RWPE1 (cell line): ENCODE measurements at places on chromosomes 16 and 17.

DNA sequence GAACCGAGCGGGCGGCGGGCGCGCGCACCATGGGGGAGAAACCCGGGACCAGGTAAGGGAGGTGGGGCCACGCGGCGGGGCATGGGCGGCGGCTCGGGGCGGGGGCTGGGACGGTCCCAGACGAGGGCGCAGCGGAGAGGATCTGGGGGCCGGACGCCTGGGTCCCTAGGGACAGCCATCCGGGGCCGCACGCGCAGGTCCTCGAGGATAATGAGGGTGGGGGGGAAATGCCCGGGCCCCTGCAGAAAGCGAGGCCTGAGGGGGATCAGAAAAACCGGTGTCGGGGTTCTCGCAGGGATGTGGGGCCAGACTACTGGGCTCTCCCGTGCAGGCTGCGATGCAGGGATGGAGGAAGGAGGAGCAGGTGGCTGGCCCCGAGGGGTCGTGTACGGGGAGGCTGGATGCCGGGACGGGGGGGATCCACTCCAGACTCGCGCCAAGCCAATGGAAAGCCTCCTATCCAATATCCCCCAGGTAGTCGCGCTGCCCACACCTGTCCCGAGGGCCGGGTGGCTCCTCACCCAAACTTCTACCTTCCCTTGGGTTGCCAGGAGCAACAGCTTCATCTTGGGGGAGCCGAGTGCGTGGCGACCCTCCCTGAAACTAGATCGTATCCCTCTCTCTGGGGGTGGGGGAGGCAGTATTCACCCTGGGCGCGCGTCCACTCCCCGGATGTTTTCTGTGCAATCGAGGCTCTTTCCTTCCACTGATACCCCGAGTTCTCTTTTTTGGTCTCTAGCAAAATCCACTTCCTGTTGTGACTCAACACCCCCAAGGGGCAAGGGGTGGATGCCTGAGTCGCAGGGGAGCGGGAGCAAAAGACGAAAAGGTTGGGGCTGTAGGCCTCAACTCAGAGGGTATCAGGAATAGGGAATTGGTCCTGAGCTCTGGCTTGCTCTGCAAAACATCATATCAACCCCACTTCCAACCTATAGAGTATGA lies 532 bp downstream of the ARRB2 start:
- DNase-seq: no peak

- no peak for DNase-seq
Observed at GRCh38 chr16:855471-855870, 54.9 kb upstream of the GNG13 start.

DNA sequence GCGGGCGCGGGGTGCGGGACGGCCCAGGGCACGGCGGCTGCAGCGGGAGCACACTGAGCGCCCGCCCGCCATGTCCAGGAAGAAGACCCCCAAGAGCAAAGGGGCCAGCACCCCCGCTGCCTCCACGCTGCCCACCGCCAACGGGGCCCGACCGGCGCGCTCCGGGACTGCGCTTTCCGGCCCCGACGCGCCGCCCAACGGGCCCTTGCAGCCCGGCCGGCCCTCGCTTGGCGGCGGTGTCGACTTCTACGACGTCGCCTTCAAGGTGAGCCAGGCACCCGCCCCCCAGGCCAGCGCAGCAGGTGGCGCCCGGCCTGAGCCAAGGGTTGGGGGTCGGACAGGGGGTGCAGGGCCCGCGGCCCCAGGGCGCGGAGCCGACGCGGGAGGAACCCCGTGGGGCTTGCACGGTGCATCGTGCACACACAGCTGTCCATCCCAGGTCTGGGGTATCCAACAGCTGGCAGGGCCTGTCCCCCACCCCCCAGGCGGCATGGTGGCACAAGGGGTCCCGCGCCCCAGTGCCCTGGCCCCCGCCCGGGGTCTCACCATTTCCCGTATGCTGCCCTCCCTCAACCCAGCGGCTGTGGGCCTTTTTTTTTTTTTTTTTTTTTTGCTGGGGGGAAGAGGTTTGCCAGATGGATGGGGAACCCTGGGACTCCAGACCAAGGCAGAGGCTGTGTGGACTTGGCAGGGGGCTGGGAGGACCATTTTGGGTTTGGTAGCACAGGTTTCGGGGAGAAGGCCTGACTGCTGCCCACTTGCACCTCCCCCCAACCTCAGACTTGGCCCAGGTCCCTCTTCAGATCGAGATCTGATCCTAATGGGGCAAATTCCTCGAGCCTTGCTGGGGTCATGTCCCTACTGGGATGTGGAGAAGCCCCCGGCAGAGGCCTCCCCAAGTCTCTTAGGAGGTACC lies 547 bp downstream of the RAB26 start:
- DNase-seq: no peak

GRCh38 chr17:63434951-63435571 lies 11.0 kb downstream of the CYB561 start:
- DNase-seq: peak; percentile 80
